ENCODE measurements at places on chromosomes 6 and 20.

- no peak for DNase-seq
Observed at GRCh38 chr20:61254881-61255626, 3.0 kb downstream of the CDH4 start.

- no peak for DNase-seq
Observed at GRCh38 chr6:169163411-169163901, 90.2 kb downstream of the THBS2 start.

DNA sequence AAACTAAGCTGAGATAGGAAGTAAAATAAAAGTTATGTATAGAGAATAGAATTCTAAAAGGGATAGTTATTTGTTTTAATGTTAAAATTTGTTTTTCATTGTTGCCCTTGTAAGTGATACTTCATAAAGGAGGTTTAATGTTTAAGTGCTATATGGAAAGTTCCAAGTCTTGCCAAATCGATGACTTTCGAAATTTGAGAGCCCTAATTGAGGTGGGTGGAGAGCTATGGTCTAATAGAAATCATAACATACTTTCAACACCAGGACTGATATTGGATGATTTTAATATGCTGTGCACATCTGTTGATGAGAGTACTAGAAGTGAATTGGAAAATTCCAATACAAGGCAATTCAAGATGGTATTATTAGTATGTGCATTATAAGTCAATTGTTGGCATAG, 64.6 kb downstream of the RNF144B start:
- no peak for DNase-seq

- DNase-seq: no peak
Observed at GRCh38 chr20:24651171-24651975, 181.9 kb downstream of the SYNDIG1 start.

DNA sequence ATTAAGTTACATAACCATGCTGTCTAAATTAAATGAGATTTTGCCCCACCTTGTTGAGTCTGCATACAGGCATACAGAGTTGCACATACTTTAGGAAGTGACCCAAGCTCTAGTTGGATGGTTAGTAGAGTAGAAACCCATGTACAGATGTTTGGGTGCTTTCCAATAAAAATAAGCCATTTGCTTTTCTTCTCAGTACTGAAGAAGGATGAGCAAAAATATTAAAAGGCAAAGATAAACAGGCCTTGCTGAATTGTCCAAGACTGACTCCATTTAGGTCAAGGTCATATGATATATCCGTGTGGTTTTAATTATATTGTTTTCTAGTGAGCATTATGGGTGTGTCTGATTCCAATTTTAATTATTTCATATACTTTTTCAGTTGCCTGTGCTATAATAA, 589.4 kb downstream of the RFPL4B start:
- no peak for DNase-seq

DNA sequence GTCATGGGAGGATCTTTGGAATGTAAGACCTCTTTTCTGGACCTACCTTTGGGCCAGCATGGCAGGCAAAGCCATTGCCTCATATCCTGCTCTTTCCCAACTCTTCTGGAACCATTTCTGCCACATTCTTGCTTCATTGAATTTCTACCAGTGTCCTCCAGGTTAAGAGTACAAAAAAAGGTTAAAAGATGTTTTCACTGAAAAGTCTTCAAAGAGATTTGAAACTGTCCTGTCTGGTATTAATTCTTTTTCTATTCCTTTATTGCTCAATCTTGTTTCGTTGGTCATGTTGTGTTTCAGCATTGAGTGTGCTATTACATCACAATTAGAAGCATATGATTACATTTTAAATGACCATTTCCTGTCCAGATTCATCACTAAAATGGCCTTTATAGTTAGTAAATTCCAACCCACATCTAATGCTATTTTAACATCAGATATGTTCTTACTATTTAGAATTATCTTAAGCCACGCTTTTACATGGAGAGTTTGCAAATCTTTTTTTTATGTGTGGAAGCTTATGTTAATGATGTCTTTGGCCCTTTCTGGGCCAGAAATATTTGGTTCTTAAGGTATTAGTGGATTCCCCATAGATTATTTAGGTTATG, 450.9 kb downstream of the GJA1 start:
- no peak for DNase-seq

DNA sequence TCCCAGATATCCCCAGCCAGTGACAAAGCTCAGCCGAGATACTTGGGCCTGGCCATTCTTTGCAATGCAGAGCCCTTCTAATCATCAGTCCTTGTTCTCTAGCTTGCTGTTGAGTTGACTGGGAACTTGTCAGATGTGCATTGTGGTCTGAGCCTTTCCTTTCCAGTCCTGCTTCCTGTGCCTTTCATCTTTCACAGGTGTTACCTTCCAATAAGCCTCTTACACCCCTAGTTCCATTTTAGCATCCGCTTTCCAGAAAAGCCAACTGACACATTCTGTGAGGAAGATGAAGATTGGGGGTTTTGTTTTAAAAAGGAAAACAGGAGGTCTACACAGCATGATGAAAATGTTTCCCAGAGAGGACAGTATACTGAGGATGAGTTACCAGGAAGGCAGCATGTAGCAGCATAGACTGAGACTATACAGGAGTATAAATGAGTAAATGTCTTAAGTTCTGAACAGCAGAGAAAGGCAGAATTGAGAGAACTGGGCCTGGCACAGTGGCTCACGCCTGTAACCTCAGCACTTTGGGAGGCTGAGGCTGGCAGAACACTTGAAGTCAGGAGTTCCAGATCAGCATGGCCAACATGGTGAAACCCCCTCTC, 5.6 kb upstream of the CEP85L start:
- no peak for DNase-seq

DNA sequence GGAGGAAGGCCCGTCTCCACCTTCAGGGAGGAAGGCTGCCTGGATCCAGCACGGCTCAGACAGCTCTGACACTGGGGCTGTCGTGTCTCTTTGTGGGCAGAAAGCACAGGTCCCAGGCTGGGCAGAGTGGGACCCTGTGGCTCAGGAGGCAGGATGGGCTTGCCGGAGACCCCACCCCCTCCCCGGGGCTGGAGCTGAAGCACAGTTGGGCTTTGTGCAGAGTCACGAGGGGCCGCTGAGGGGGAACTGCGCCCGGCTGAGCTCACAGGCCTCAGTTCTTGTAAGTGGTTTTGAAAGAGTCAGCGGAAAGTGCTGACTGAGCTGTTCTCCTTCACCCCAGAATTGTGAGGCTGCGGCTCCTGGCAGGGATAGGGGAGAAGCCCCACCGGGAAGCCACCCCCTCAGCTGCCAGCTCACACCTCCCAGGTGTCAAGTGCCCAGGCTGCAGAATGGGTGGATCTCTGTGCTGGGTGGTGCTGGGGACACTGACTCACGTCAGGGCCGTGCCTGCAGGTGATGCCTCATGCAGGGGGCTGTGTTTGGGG, 145.5 kb upstream of the RNF24 start:
- no peak for DNase-seq

GRCh38 chr6:2030682-2031244, 214.6 kb downstream of the GMDS start:
- DNase-seq: no peak

GRCh38 chr6:40724886-40725285, 137.7 kb upstream of the LRFN2 start:
- DNase-seq: no peak

GRCh38 chr20:46894971-46895905, 595 bp downstream of the EYA2 start:
- DNase-seq: no peak

- DNase-seq: no peak
Observed at GRCh38 chr20:50413088-50413500, 97.1 kb upstream of the PTPN1 start.

DNA sequence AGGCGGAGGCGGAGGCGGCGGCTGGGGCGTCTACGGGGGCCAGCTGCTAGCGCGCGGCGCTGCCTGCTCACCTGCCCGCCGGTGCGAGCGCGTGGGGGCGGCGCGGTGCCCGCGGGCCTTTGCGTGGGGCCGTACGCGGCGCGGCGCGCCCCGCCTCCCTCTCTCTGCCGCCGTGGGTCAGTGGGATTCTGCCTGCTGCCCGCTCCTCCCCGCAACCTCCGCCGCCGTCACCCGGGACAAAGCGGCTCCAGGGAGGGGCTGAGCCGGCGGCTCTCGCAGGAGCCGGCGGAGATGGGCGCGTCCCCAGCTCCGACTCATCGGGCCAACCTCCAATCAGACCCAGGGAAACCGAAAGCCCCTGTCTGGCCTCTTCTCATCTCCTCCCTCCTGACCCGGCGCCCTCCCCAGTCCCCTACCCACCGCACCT, at the start of gene RCAN2:
RCAN2 (minus strand) TSS at position 249 of the 427 bp plus-strand sequence.
- DNase-seq: peak; percentile 34
